ENCODE measurements at places on chromosomes 7 and 10. TPM values are rescaled to one million over a fixed set of nuclear protein-coding genes. Genes with fewer than 3 reads are reported as not detected.

The CYP51A1 gene
- total RNA-seq: 201 TPM

The UCN3 gene
- not detected for total RNA-seq

DNA sequence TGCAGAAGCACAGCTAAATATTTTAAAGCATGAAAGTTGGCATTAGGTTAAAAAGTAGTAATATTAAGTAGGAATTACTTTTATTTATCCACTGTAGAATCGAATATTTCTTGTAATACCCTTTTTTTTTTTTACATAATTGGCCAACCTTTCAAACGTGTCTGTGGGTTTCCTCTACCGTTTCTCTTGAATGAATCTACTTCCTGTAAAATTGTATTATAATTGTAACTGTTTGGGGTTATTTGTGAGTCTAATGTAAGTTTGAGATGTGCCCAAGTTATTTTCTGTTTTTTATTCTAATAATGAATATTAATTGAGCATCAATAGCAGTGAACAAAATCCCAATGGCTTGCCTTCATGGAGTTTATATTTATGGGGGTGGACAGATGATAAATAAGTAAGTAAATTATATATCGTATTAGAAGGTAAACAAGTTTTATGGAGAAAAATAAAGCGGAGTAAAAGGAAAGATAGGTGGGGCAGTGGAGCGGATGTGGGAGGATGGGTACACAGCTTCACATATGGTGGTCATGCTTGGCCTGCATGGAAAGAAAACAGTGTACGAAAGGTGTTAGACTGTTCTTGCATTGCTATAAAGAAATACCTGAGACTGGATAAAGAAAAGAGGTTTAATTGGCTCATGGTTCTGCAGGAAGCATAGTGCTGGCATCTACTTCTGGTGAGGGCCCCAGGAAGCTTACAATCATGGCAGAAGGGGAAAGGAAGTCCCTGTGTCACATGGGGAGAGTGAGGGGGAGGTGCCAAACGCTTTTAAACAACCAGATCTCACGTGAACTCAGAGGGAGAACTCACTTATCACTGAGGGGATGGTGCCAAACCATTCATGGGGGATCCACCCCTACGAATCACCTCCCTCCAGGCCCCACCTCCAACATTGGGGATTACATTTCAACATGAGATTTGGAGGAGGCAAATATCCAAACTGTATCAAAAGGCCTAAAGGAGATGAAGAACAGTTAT, 5.4 kb downstream of the TSPAN13 start:
- peaks cover 8% of the 10 kb centered on the region for H3K4me1 ChIP-seq
- no peaks in the 10 kb centered on the region for H3K27me3 ChIP-seq
- no peaks in the 10 kb centered on the region for H3K36me3 ChIP-seq
- H3K27ac ChIP-seq: no peak overlapping the region
- no peak for DNase-seq

DNA sequence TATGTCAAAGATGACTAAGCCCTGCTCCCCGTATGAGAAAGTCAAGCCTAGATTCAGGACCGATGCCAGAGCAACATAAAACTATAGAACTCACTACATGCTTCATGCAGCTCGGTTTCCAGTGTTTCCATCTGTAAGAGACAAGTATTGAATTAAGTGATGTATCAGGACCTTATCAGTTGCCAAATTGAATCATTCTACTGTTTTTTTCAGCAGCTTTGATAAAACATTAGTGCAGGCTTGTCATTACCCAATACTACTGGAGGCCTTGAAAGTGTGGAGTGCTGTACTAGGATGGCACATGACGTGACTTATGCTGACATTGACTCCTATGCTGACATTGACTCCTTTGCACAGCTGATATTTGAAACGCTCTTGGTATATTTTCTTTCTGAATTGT, 10.8 kb upstream of the NRP1 start:
- H3K4me3 ChIP-seq: no peak overlapping the region
- H3K4me1 ChIP-seq: no peaks in the 10 kb centered on the region
- DNase-seq: no peak
- no peaks in the 10 kb centered on the region for H3K27me3 ChIP-seq

GRCh38 chr7:146781352-146782116, 664.9 kb downstream of the CNTNAP2 start:
- H3K27me3 ChIP-seq: no peaks in the 10 kb centered on the region
- no peak overlapping the region for H3K27ac ChIP-seq
- no peak for DNase-seq

GRCh38 chr10:58178811-58179210, 88.9 kb downstream of the IPMK start:
- no peak overlapping the region for H3K27ac ChIP-seq
- H3K27me3 ChIP-seq: no peaks in the 10 kb centered on the region
- no peaks in the 10 kb centered on the region for H3K36me3 ChIP-seq
- DNase-seq: no peak

- no peaks in the 10 kb centered on the region for H3K36me3 ChIP-seq
- no peak overlapping the region for H3K27ac ChIP-seq
- no peak for DNase-seq
- H3K4me3 ChIP-seq: no peak overlapping the region
- H3K4me1 ChIP-seq: no peaks in the 10 kb centered on the region
Observed at GRCh38 chr7:120064565-120064964, 208.4 kb upstream of the KCND2 start.
